CD4-positive, alpha-beta T cell treated with Interleukin-1 beta for 1 hour (primary cell): ENCODE measurements at places on chromosomes 3 and 15.

GRCh38 chr3:14837878-14838258, 19.1 kb downstream of the FGD5 start:
- no peak for DNase-seq

- no peak for DNase-seq
Measured at GRCh38 chr3:69309814-69310213, 76.1 kb downstream of the FRMD4B start.

GRCh38 chr3:17398959-17399551, 343.4 kb downstream of the TBC1D5 start:
- DNase-seq, result no peak

DNA sequence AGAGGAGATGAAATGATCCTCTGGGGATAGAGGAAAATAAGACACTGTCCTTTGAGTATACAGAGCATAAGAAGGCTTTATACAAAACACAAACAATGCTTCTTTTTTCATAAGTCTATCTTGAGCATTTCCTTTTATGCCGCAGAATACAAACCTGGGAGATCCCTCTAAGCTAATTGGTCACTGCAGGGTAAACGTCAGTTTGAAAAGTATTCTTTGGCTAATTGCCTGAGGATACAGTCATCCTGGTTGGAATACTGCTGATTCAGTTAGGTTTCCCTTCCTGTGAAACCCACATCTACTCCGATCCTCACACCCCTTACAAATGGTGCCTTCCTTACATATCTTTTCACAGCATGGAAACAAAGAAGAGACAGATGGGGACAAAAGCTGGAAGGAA, 10.6 kb downstream of the WNT5A start:
- DNase-seq, result no peak

DNA sequence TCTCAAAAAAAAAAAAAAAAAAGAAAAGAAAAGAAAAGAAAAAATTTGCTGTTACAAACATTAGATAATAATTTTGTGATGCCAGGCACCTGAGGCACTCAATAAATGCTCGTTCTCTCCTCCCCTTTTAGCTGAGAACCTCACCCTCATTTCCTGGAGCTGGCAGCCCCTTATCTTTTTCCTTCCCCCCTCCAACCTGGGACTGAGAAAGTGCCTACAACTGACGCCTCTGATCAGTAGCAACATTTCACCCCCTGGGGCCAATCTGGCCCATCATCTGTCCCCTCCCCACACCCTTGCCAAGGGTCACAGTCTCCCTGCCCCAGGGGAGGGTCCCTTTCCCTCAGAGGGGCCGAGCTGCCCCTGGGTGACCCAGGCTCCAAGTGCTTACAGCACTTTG, 12.6 kb upstream of the RNU6-1 start:
- DNase-seq, result no peak

- no peak for DNase-seq
Measured at GRCh38 chr15:33068511-33068990, 126.0 kb downstream of the FMN1 start.

- DNase-seq, result no peak
Measured at GRCh38 chr3:108673988-108674661, 83.1 kb downstream of the RETNLB start.

- no peak for DNase-seq
Measured at GRCh38 chr15:78426300-78426699, 11.7 kb upstream of the IREB2 start.

- no peak for DNase-seq
Measured at GRCh38 chr3:152127058-152127457, 141.7 kb upstream of the MBNL1 start.

- no peak for DNase-seq
Measured at GRCh38 chr3:39178553-39178952, 13.8 kb downstream of the XIRP1 start.

DNA sequence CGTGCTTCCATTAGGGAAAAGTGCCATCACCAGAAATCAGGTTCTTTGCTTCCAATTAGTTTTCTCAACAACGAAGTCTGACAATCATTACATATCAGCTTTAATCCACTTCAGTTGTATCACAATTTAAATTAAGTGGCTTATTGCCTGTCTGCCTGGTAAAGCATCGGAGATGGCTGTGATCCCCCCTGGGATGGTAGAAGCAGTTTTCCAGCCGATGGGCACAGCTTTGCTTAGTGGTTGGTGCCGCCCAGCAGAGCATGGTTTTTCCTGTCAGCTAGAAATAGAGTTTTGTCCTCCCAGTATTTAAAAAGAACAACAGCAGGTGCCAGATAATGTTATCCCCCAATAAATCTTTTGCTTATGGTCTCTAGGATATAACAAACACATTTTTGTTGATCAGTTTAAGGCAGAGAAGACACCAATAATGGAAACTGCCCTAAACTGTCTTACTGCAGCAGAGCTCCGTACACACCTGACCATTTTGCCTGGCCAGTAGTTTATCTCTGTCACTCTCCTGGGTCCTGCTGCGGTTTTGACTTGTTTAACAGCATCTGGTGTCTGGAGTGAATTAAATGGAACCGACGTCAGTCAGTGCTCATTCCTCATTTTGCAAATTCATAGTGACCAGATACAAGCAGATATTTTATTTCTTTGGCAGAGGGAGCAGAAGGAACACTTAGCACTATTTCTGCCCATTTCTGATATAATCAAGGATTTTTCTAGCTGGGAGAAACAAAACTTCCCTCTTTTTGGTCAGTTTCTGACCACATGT, 79.1 kb downstream of the SLC49A4 start:
- no peak for DNase-seq

- no peak for DNase-seq
Measured at GRCh38 chr15:60414016-60414682, 16.4 kb upstream of the ANXA2 start.

DNA sequence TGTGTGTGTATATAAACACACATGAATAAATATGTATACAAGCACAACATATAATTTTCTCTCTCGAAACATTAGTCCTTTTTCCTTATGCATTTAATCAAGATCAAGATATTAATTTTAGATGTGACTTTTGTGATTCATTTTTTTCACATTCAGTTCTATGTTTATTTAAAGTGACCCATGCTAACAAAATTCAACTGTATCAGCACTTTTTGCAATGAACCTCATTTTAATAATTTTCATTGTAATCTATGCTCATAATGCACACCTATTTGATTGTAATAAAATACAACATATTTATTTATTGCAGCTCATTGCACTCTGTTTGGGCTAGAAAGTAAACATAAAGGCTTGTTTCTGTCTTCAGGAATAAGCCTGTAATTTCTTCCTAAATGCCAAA, 586.3 kb downstream of the ROBO2 start:
- DNase-seq, result no peak

- DNase-seq, result no peak
Measured at GRCh38 chr3:54859184-54859583, 68.7 kb downstream of the LRTM1 start.

GRCh38 chr3:189212681-189213080, 40.9 kb downstream of the TPRG1 start:
- no peak for DNase-seq

- no peak for DNase-seq
Measured at GRCh38 chr3:12178091-12178820, 19.5 kb upstream of the TIMP4 start.

DNA sequence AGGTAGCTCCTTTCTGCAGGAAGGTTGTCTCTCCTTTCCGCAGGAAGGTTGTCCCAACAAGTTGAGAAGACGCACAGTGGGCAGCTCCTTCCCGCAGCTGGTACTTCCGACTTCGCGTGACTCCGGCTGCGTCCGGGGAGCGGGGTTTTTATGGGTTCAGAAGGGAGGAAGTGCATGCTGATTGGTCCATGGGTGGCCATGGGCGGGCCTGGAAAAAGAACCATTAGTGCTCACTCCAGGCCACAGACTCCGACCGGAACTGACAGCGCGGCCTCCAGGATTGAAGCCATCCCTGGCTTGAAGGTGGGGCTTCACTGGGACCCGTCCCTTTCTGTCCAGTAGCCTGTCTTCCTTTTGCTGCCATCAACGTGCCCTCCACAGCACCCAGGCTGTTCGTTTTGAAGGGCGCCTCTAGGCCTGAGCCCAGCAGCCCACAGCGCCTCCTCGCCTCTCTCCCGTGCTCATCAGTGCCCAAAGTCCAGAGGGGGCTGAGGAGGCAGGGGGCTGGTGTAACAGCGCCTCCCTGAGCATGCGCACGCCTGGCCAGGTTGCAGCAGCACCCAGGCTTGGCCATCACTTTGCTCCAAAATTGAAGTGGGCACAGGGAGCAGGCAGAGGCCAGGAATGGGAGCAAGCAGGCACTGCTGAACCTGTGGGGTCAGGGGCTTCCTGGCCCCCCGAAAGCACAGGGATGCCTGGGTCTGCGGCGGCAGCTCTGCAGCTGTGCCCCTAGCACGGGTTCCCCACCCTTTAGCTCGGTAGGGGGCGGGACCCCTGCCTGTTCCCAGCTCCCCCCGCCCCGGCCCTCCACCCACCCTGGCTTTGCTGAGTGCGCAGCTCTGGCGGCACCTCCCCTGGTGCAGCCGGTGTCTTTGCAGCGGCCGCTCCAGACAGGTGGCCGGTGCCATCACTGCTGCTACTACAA, 330.6 kb upstream of the MCTP2 start:
- no peak for DNase-seq

DNA sequence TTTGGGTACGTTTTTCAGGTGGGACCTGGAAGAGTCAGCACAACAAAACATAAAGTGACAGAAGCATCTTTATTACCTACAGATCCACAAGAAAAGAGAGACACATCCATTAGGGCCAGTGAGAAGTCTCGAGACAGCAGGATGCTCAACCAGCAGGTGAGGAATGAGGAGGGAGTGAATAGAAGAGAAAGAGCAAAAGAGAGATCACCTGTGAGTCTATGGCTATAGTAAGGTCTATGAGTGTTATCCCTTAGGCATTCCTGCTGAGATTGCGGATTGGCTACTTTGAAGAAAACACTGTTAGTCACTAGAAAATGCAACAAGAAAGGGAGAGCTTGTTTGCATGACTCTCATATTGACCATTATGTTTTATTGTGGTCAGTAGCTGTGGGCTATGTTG, 1556.2 kb upstream of the GBE1 start:
- DNase-seq, result no peak

DNA sequence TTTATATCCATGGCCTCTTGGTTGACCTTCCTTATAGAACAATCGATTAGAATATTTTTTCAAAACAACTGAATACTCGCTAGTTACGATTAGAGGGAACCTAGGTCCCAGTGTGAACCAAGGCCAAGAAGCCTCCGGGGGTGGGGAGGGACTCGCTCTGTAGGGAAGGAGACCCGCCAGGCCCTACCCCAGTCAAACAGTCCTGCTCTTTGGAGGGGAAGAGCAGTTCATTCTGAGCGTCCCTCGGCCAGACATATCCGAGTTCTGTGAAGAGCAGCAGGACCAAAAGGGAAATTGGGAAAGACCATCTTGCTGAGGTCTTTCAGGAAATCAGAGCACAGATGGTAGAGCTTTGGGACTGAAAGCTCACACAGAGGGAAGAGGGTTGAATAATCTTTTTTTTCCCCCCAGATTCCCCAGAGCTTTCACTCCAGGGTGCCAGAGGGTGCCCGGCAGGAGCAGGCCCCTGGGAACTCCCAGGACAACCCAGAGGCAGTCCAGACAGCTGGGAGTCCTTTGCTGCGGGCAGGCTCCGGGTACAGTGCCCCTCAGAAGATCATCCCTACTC, 137.2 kb upstream of the HES1 start:
- no peak for DNase-seq

- DNase-seq, result peak; percentile 40
Measured at GRCh38 chr3:46923559-46924350, 46.2 kb downstream of the PTH1R start.

DNA sequence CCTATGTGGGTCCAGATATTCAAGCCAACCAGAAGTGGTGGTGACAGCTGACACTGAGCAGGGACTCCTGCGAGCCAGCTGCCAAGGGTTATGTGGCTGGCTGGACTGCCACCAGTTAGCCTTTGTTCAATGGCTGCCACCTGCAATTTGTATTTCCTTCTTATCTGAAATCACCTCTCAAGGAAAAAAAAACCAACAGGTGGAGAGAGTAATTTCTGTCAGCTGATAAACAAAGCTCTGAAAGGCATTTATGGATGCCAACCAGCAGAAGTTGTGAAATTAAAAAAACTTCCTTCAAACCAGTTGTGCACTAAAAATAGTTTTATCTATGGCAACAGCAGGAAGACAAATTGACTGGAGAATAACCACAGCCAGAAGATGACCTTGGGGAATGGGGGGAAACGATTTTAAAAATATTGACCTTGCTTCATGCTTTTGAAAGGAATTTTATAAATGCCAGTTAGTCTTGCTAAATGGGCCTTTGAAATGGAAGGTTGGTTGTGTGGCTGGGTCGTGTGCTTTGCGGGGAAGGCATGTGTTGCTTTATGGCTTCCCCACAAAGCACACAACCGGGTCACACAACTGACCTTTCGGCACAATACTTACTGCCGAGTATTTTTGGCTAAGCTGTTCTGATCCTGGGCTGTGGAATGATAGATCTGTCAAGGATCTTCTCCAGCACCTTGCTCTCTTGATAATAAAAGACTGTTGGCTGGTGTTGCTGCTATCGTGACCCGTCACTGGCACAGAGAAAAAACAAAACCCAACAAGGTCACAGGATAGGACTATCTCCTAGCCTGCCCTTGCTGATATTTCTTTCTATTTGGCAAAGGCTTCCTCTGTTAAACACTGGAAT, 3.5 kb downstream of the MYZAP start:
- no peak for DNase-seq

- DNase-seq, result no peak
Measured at GRCh38 chr3:37467761-37468160, 293.4 kb upstream of the LRRFIP2 start.

- DNase-seq, result no peak
Measured at GRCh38 chr3:52473026-52473425, 17.6 kb downstream of the NISCH start.

DNA sequence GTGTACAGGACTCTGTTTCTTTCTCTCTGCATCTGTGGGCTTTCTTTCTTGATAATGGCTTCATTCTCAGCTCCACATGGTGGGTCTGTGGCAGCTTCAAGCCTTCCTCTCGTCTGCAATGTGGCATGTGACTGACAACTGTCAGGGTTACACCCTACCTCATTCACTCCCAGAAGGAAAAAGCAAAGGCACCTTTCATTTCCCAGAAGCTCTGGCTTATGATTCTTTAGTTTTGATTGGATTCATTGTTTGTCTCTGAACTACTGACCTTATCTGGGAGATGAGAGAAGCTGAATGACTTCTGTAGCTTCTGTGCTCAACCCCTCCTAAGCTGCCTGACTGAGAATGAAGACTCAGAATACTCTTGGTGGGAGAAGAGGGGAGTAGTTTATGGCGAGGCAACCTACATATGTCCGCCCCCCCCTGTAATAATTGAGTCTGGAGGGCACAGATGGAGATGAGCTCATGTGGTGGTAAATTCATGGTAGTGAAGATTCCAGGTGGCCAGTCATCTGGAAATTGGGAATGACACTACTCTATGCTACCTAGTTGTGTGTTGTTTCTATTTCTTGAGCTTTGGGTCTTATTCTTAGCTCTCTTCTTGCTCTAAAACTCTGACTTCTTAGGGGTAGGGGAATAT, 38.4 kb downstream of the KCNAB1 start:
- no peak for DNase-seq

- DNase-seq, result no peak
Measured at GRCh38 chr3:17154221-17154620, 269.5 kb downstream of the PLCL2 start.

GRCh38 chr3:52202384-52203077, 4.6 kb downstream of the ALAS1 start:
- no peak for DNase-seq
